ENCODE measurements at places on chromosomes 2 and 18.

DNA sequence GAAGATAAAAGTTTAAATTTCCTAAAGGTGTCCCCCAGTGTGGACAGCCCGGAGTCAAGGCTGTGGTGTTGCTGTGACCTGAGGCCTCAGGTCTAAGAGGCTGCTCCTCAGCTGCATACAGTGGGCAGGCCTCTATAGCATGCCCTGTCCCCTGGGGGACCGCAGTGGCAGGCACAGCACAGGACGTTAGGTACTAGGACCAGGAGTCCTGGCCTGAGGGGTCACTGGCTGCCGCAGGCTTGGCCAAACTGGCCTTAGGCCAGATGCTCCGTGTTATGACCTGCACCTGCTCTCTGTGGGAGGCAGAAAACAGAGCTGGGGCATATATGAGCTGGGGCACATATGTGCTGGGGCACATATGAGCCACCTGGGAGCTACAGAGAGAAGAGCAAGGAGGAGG is 21.2 kb upstream of the MAL start:
- no peak for DNase-seq

DNA sequence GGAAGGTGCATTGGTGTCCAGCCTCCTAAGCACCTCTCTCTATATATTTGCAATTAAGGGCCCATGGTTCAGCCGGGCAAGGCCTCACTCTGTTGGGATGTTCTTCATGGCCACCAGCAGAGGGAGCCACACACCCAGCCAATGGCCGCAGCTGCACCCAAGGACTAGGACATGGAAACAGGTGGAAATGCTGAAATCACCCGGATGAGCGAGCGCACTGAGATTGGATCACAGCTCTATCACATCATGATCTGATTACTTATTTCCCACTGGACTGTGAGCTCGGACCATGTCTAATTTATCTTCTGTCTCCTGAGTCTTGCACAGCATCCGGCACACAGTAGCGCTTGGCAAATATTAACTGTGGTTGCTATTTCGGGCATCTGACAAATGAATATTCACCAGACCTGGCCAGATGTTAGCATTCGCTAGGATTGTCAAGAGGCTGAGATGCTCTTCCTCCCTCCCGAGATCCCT is 31.2 kb downstream of the KIF3C start:
- peak; percentile 75 for DNase-seq

DNA sequence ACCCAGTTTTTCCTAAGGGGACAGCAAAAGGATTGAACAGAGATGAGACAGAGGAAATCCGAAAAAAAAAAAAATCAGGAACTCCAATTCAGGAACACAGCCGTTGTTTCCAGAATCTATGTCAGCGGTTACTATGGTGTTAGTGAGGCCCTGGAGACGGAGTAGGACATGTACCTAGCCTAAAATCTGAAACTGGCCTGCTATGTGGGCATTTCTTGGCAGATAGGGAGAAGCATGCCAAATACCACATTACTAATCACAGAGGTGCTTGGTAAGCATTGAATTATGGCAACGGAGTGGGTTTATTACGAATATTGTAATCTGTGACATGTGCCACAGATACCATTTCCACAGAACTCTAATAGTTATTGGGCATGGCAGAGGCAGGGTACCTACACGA is 530.6 kb downstream of the CCDC85A start:
- peak; percentile 9 for DNase-seq

DNA sequence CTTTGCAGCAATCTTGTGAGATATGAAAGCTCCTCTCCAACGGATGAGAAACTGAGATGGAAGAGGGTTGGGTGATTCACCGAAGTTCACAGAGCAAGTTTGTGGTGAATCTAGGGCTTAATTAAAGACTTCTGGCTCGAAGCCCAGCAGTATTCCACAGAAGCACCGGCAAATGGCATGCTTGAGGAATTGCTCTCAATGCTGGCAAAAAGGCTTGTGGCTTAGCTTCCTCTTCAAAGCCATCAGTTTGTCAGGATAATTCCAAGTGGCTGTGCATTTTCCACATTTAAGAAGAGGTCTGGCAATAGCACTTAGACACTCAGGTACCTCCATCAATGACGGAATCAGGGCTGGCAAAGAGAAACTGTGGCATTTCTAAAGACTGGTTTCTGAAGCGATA is 98.7 kb upstream of the SLC66A3 start:
- peak; percentile 92 for DNase-seq

DNA sequence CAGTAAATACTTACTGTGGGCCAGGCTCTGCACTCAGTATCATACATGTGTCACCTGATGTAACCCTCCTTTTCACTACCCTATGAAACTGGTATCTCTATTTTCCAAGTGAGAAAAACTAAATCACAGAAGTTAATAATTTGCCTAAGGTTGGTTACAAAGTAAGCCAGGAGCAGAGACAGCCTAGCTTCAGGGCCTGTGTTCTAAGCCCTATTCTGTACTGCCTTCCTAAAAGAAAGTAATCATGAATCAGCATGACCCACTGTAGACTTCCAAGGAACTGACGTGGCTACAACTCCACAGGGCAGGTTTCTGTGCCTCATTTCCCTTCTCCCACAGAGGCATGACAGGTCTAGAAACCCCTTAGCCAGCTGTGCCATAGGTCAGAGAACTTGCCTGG is 14.3 kb downstream of the ZNF142 start:
- peak; percentile 46 for DNase-seq

- DNase-seq = peak; percentile 73
Observed at GRCh38 chr18:58117786-58118403, 73.9 kb downstream of the NEDD4L start.

DNA sequence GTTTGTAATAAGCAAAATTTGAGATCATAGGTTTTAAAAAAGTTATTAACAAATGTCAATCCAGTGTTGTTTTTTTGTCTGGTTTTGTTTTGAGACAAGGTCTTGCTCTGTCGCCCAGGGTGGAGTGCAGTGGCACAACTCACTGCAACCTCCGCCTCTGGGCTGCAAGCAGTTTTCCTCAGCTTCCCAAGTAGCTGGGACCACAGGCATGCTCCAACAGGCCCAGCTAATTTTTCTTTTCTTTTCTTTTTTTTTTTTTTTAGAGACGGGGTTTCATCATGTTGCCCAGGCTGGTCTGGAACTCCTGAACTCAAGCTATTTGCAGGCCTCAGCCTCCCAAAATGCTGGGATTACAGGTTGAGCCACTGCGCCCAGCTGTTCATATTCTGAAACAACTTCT is 31.3 kb downstream of the GALNT3 start:
- DNase-seq = no peak

GRCh38 chr2:209413311-209414014 is 10.4 kb upstream of the MAP2 start:
- no peak for DNase-seq

All from EL (cell line).